ENCODE measurements at places on chromosomes 5 and 9.

DNA sequence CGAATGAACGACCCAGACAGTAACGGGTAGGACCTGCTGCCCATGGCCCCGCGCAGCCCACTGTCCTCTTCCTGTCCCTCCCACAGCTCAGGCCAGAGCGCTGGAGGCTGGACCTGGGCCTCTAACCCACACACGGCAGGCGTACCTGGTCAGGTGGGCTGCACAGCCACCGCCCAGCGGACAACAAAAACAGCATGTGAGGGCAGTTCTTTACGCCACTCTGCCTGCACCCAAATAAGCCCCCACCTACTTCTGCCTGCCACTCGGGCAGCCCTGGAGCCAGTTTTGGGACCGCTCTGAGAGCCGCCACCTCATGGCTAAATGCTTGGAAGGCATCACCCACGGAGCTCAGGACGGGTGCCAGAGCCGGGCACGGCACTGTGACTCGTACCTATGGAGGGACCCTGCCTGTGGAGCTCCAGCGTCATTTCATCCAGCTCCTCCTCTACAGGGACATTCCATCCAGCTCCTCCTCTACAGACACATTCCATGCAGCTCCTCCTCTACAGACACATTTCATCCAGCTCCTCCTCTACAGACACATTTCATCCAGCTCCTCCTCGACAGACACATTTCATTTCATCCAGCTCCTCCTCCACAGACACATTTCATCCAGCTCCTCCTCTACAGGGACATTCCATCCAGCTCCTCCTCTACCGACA lies 18.9 kb downstream of the CLPTM1L start:
- DNase-seq: no peak

DNA sequence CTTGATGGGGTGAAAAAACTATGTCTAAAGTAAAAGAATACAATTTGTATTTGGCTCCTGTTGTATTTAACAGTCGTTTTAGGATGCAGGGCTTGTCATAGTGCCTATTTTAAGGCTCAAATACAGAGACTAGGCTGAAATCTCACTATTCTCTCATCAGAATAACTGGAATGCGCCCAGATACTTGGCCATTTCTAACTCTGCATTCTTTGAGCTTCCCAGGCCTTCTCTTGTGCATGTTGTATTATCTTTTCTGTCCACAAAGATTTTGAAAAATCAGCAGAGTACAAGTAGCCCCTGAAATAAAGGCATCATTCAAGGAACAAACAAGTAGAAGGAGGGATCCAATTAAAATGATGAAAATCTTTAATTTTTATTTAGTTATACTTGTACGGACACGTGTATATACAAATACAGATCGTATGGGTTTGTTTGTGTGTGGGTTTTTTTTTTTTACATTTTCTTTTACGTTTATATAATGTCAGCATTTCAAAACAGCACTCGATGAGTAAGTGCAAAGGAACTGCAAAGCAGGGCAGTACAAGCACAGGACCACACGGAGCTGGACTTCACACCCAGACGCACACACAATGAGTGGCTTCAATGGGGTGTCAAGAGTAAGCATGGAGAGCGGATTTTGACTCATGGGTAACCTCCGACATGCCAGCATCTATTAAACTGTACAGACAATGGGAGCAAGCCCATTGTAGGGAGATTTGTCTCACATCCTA lies 294.0 kb downstream of the EFNA5 start:
- no peak for DNase-seq

GRCh38 chr5:155068616-155069100 lies 55.1 kb downstream of the KIF4B start:
- no peak for DNase-seq

GRCh38 chr9:96660692-96661248 lies 5.7 kb upstream of the PRXL2C start:
- no peak for DNase-seq

GRCh38 chr5:120164986-120165385 lies 299.1 kb upstream of the PRR16 start:
- no peak for DNase-seq

GRCh38 chr9:92808726-92809451 lies 44.3 kb upstream of the BICD2 start:
- peak; percentile 35 for DNase-seq

DNA sequence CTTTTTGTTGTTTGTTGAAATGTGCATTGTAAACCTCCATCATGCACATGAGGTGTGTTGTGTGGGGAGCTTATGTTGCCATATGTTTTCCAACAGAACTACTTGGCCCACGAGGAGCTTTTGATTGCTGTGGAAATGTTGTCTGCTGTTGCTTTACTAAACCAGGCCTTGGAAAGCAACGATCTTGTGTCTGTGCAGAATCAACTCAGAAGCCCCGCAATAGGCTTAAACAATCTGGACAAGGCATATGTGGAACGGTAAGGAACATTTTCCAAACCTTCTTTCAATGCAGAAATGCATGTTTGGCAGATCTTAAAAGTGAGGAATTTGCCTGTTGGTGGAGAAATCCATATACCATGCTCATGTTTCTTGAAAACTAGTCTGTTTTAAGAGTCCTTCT lies 22.5 kb downstream of the F2RL2 start:
- DNase-seq: no peak

GRCh38 chr9:38277601-38278200 lies 114.8 kb upstream of the ALDH1B1 start:
- DNase-seq: no peak

GRCh38 chr5:5700549-5700948 lies 278.1 kb downstream of the ICE1 start:
- DNase-seq: no peak

All from CD4-positive, alpha-beta T cell treated with Interleukin-15 for 4 hours (primary cell).